ENCODE measurements at places on chromosomes 13 and 19. TPM values are rescaled to one million over a fixed set of nuclear protein-coding genes. Genes with fewer than 3 reads are reported as not detected.
A peak's percentile ranks its signal among the peaks of the same experiment; 100 is the strongest.

DNA sequence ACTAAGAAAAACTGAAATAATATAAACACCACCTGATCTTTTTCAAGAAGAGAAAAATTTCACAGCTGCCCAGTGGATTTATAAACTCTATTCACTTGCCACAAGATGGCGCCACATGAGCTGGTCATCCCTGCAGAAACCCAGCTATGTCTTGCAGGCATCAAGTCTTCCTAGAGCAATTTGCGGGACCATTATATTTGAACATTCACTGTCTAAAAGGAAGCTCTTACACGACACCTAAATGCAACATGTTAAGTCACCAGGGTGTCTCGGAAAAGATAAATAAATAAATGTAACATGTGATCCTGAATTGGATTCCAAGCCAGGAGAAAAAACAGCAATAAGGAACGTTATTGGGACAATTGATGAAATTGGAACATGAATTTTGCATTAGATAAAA is 20.3 kb upstream of the AKT2 start:
- DNase-seq: peak; percentile 74

DNA sequence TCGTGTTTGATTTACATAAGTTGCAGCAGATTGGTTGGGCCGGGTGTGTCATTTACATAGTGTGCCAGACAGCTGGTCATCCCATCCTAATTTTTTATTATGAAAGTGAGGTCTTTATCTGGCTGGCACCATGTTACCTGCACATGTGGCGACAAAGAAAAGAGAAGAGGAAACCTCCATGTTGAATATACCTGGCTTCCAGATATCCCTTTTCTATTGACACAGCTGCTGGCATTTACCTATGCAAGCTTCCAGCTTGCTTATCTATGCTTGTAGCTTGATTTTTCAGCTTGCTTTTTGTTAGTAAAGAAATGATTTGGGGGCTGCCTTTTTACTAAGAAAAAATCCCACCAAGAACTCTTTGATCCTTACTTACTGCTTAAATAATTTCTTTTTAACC is 681.3 kb upstream of the SLITRK1 start:
- no peak for DNase-seq

GRCh38 chr13:19680751-19681150 is 47.3 kb downstream of the MPHOSPH8 start:
- DNase-seq: no peak

- no peak for DNase-seq
These were observed 38.2 kb downstream of the ATP12A start for GRCh38 chr13:24718192-24718965.

DNA sequence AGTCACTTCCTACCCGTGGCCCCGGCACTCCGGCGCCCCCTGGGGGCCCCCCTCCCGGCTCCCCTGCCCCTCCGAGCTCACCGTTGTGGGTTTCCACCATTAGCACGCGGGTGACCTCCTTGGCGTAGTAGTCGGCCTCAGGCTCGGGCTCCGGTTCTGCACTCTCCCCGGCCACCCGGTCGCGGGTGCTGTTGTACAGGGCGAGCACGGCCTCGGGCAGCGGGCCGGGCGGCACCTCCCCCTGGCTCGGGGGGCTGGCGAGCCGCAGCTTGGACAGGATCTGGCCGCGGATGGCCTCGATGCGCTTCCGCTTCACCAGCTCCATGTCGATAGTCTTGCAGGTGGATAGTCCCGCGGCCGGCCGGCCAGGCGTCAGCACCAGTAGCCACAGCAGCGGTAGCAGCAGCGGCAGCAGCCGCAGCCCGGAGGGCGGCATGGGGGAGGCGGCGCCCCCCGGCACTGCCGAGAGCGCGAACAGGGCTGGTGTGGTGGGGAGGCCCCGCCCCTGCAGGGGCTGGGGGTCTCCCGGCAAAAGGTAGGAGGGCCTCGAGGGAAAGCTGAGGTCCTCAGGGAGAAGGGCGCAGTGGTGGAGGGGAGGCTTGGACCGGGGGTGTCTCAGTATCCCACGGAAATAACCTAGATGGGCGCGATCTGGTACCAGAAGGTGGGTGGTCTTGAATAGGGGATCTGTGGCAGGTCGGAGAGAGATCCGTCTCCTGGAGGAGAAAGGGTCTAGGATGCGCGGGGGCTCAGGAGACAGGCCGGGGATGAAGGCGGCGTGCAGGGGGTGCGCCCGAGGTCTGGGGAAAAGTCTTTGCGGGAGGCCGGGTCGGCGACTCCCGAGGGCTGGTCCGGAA is 885 bp downstream of the TGFB1 start:
- peak; percentile 46 for DNase-seq

- no peak for DNase-seq
These were observed 46.9 kb upstream of the VSTM2B start for GRCh38 chr19:29478578-29479565.

DNA sequence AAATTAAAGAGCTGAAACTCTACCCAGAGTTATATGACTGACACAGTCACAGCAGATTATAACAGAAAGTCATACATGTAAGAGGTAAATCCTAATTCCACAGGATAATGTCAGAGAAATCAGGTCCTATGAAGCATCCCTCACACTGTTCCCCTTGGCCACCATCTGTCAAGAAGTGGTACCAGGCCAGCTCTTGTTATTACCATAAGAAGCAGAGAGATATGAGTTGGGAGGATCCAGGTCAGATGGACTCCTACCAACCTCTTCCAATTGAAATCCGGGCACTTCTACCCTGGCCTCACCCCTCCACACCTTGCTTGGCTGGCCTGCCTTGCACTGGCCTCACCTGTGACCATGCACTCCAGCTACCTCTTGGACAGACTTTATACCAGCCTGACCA is 353.2 kb downstream of the DNAJC15 start:
- no peak for DNase-seq

DNA sequence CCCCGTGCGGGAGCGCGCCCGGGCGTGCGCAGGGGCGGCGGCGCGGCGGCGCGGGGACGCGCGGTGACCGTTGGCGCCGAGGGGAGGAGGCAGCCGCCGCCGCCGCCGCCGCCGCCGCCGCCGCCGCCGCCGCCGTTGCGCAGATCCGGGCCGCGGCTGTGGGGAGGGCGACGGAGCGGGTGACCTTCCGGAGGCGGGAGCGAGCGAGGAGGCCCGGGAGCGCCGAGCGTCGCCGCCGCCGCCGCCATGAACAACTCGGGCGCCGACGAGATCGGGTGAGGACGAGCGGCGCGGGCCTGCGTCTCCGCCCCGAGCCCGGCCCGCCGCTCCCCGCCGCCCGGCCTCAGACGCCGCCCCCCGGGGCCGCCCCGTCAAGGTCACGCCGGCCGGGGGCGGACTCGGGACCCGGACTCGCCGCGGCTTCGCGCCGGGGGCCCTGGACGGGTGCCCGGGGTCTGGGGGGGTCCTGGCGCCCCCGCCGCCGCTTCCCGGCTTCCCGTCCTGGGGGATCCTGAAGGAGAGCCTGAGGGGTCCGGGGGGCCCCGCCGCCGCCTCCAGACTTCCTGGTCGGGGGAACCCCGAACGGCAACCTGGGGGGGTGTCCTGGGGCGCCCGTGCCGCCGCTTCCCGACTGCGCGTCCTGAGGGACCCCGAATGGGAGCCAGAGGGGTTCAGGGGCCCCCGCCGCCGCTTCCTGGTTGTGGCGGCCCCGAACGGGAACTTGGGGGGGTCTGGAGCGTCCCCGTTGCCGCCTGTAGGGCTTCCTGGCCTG is at the start of gene DAZAP1:
Gene DAZAP1 (plus strand): TSS at position 59 of the 772 bp plus-strand sequence. CDS start 188 bp downstream, at position 247.
- no peak for DNase-seq

DNA sequence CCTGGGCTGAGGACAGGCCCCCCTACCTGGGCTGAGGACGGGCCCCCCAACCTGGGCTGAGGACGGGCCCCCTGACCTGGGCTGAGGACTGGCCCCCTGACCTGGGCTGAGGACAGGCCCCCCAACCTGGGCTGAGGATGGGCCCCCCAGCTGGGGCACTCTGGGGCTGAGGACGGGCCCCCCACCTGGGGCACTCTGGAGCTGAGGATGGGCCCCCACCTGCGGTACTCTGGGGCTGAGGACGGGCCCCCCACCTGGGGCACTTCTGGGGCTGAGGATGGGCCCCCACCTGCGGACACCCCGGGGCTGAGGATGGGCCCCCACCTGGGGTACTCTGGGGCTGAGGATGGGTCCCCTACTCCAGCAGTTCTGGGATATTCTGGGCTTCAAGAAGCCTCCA is 65.5 kb downstream of the RASA3 start:
- no peak for DNase-seq

DNA sequence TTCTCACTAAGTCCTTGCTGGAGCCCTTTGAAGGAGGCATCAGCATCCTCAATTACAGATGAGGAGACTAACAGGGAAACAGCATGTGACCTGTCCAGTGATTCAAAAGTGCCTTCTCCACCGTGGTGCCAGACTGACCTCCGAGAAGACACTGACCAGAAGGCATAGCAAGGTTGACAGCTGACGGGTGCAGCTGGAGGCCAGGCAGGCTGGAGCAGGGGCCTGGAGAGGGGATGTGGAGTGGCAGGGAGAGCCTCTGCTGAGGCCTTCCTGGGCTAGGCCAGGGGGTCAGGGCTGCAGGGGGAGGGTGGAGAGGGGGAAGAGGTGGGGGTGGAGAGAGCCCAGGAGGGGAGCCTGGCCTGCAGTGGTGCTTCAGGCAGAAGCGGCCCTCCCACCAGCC is 66.3 kb downstream of the KCTD15 start:
- peak; percentile 10 for DNase-seq

DNA sequence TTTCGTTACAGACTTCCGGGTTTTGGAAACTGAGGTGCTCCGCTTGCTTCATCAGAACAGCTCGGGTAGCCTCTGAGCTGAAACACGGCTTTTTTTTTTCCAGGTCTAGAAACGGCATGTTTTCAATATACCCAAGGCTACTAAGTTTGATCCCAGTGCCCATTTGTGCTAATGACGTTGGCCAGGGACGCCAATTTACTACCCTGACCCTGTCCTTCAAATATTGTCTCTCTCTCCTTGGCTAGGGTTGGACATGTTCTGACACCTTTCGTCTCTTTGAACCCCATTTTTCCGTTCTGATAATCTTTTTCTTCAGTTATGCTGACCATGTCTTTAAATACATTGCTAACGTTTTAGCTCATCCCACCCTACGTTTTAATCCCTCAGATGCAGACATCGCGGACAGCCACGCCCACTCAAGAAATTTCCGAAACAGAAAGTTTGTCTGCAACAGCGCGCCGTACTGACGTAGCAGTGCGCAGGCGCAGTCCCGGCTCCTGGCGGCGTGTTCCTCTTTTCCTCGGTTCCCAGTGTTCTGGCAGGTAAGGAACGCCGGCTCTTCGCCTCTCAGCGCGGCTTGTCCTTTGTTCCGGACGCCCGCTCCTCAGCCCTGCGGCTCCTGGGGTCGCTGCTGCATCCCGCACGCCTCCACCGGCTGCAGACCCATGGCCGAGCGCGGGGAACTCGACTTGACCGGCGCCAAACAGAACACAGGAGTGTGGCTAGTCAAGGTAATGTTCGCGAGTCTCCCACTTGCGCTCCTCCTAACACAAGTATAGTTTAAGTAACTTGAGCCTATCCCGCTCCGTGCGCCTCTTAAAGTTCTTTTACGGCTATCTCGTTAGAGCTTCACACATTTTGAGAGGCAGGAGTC is at the start of gene GTF2F2:
Gene GTF2F2 (plus strand): TSS at position 520 of the 874 bp plus-strand sequence. CDS start 146 bp downstream, at position 666.
- DNase-seq: peak; percentile 80

- no peak for DNase-seq
These were observed 58.5 kb upstream of the ARGLU1 start for GRCh38 chr13:106626473-106626872.

DNA sequence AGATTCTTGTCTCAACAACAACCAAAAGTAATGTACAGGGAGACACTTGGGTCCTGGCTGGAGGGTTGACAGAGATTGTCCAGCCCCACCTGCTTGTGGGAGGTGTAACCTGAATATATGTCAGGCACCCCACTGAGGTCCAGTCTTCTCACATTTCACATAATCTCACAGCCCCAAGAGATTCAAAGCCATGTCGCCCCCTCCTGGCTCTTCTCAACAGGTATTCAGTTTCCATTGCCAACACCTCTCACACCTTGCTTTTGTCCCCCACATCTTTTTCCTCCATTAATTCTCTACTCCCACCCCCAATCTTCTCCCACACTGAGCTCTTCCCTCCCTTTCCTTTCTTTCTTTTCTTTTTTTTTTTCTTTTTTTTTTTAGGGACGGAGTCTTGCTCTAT is 11.2 kb downstream of the UNC13A start:
- no peak for DNase-seq

GRCh38 chr13:44402899-44403445 is 29.3 kb downstream of the SERP2 start:
- DNase-seq: no peak

GRCh38 chr13:75417656-75418055 is 64.3 kb downstream of the TBC1D4 start:
- no peak for DNase-seq

DNA sequence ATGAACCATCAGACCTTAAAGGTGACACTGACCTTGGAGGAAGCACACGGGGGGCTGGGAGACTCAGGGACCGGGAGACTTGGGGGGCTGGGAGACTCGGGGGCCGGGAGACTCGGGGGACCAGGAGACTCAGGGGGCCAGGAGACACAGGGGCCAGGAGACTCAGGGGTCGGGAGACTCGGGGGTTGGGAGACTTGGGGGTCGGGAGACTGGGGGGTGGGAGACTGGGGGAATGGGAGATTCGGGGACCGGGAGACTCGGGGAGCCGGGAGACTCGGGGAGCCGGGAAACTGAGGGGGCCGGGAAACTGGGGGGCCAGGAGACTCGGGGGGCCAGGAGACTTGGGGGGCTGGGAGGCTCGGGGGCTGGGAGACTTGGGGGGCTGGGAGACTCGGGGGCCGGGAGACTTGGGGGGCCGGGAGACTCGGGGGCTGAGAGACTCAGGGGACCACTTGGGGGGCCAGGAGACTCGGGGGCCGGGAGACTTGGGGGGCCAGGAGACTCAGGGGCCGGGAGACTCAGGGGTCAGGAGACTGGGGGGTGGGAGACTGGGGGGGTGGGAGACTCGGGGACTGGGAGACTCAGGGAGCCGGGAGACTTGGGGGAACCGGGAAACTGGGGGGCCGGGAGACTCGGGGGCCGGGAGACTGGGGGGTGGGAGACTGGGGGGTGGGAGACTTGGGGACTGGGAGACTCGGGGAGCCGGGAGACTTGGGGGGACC is 62.9 kb downstream of the RASA3 start:
- DNase-seq: peak; percentile 51

The PLEKHA4 gene
- 22.4 TPM for total RNA-seq

The FUT1 gene
- total RNA-seq: 3.1 TPM
